ENCODE measurements at places on chromosomes 3 and 15.

DNA sequence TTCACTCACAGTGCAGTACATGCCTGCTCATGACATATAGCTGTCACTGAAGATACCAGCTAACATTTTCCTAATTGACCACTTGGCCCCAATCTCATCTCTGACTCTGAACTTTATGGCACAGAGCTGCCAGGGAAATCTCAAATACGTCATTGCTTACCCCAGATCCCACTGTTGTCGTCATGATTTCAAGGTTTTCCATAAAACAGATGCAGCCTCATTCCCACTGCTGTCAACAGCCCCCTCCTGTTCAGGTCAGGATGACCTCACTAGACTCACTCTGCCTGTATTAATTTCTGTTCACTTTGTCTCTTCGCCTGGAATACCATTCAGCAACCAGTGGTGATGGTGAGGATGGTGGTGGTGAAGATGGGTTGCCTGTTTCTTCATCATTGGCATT lies 262.6 kb upstream of the TPM1 start:
- no peak for DNase-seq

GRCh38 chr3:112747624-112748023 lies 99.0 kb downstream of the CD200R1L start:
- no peak for DNase-seq

- DNase-seq, result no peak
These were observed 252.5 kb downstream of the SUCLG2 start for GRCh38 chr3:67401921-67402320.

DNA sequence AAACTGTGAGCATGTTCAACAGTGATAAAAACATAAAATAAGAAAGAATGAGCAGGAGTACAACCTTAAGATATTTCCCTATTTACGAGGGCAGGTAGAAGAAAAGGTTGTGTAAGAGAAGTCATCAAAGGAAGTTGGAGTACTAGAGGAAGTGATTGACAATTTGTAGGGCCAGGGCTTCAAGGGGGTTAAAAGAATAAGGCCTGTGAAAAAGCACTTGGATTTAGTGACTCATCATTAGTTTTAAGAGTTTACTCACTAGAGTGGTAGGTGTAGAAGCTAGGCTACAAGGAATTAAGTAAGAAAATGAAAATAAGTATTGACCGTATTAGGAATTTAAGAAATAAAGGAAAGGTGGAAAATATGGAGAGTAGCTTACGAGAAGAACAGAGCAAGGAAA lies 23.6 kb downstream of the KCNMB3 start:
- no peak for DNase-seq

- no peak for DNase-seq
These were observed 243.1 kb downstream of the MECOM start for GRCh38 chr3:169420429-169420828.

GRCh38 chr3:64163019-64163754 lies 62.1 kb downstream of the PRICKLE2 start:
- DNase-seq, result no peak

DNA sequence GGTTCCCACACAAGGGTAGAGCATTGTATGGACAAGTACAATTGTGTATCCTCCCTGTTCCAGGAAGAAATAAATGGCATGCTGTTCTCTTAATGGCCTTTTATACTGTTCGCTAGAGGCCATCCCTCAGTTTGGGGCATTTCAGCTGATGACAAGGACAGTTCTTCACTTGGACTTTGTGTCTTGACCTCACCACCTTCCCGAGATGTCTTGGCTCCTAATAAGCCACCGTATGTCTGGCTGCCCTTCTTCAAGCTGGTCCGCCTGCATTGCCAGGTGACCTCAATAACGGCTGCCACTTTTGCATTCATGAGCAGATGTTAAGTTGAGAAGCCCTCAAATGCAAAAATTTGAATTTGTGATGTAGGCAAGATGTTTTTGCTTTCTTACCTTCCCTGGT lies 24.1 kb downstream of the ZBTB38 start:
- DNase-seq, result no peak
